GM19239 (cell line): ENCODE measurements at places on chromosomes 4 and X.

DNA sequence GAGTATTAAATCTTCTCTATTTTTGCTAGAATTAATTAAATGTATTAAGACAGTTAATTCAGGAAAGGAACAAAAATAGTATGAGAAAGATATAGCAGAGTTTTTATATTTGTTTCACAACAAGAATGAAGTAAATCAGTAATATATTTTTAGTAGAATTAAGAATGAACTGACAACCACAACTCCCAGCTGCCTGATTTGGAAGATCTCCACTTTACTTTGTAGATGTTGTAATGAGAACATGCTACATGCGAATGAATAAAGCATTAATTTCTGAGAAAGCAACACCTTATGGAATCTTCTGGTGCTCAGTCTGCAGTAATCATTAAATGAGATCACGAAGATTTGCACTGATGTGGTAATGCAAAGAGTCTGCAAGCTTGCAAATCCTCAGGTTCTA lies 695.6 kb upstream of the PCDH7 start:
- DNase-seq = no peak

GRCh38 chr4:25814301-25815136 lies 48.3 kb downstream of the SEL1L3 start:
- DNase-seq = no peak

DNA sequence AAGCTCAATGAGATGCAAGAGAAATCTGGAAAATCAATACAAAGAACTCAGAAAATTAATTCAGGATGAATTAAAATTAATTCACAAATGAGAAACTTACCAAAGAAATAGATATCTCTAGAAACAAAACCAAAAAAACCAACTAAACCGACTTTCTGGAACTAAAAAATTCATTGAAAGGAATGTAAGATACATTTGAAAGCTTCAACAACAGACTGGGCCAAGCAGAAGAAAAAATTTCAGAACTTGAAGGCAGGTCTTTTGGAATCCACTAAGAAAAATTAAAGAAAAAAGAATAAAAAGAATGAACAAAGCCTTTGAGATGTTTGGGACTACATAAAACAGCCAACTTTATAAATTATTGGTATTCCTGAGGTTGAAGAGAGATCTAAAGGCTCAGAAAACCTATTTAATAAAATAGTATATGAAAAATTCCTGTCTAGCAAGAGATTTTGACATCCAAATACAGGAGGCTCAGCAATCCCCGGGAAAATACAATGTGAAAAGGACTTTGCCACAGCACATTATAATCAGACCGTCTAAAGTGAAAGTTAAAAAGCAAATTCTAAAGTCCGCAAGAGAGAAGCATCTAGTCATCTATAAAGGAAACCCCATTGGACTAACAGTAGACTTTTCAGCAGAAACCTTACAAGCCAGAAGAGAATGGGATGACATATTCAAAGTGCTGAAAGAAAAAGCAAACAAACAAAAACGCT lies 44.2 kb downstream of the NAT8L start:
- DNase-seq = no peak

DNA sequence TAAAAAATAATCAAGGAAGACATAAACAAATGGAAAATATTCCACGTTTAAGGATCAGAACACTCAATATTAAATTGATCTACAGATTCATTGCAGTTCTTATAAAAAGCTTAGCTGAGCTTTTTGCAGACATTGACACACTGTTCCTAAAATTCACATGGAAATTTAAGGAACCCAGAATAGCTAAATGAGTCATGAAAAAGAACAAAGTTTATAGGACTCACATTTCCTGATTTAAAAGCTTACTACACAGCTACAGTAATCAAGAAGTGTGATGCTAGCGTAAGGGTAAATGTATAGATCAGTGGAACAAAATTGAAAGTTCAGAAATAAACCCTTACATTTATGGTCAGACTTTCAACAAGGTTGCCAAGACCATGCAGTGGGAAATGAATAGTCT lies 33.1 kb downstream of the NSUN7 start:
- DNase-seq = no peak

GRCh38 chr4:17712166-17712565 lies 69.3 kb downstream of the FAM184B start:
- no peak for DNase-seq

GRCh38 chr4:94615451-94615850 lies 142.3 kb upstream of the BMPR1B start:
- DNase-seq = no peak

GRCh38 chr4:24209131-24209530 lies 319.3 kb upstream of the PPARGC1A start:
- DNase-seq = no peak

DNA sequence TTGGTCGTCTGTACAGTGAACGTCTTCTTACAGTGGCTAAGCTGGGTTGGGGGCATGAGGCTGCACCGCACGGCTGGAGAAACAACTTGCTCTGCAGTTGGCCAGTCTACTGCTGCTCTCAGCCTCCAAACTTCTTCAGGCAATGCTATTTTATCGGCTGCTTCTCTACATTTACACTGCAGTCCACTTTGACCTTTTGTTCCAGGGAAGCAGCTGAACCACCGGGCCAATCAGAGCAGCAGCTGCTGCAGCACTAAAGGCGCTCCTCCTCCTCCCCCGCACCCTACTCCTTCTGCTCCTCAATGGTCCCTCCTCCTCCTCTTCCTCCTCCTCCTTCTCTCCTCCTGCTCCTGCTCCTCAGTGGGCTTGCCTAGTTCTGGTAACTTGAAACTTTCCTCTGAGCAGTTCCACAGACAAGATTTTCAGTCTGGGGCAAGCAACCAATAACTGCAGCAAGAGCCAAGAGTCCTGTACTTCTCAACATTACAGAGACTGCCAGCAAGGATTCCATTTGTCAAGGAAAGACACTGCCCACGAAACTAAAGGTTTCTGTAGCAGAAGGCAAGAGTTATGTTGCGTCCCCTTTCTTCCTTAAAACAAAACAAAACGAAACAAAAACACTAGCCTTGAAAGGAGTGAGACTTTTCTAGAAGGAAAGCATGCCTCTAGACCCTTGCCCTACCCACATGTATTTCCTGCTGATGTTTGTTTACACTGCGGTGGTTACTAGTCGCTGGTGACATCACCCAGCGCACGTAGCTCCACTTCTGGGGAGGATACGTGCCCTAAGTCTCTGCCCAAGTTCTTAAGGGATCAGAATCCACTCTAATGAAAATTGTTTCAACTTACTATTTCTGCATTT lies 125.7 kb upstream of the NAP1L5 start:
- DNase-seq = peak; percentile 27

DNA sequence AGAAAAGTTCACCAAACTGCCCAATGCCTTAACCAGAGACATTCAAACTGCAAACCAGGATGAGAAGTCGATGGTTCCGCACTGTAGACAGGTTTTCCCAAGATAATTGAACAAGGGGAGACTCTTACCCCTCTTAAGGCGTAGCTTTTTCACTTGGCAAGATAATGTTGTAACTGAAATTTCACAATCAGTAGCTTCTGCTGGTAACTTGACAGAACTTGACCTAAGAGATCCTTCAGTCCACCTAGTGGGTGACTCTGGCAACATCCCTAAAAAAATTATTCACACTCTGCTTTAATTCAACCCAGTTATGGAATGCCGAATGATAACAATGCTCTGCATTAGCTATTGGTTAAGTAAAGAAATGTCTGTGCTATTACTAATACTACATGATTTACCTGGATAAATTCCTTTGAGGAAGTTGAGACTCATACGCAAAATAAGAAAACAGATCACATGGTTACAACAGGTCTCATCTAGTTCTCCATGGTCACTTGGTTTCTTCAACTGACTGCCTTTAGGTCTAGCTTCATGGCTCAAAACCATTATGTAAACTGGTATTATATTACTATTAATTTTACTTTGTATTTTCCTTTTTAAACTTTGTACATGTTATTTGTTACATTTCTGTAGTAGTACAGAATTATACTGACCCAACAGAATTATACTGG lies 9.1 kb downstream of the ELF2 start:
- no peak for DNase-seq

DNA sequence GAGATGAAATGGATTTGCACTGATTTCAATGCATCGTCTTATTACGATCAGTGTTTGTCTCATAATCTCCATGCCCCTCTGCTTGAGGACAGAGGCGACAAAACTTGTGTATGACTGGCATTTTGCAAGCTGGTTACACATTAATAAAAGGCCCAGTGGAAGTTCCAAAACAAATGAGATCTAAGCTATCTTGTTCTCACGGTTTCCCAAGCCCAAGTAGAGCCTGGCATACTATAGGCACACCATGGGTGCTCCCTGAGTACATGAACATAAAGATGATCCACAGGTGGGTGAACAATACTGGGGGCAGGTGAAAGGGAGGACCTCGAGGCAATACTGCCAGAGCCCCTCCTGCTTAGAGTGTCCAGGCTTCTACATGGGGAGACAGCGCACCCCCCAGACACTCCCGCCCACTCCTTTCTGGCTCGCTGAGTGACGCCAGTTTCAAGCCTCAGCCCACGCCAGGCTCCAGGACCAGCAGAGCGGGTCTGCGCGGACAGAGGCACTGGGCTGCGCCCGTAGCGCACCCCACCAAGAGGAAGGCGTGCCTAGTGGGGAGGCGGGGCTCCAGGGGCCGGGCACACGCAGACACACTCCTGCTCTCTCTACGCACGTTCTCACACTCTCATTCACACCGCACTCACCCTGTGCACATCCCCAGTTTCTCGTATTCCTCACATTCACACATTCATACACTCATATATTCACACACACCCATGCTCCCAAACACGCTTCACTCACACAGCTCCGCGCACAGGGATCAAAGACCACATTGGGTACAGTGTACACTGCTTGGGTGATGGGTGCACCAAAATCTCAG lies 8.9 kb upstream of the GSX2 start:
- no peak for DNase-seq

GRCh38 chr4:174138616-174139015 lies 144.9 kb downstream of the FBXO8 start:
- no peak for DNase-seq

- DNase-seq = no peak
Observed at GRCh38 chr4:145280541-145280940, 100.2 kb upstream of the OTUD4 start.

- no peak for DNase-seq
Observed at GRCh38 chrX:109654516-109655109, 29.6 kb upstream of the KCNE5 start.

GRCh38 chrX:341541-342101 lies 23.0 kb upstream of the GTPBP6 start:
- DNase-seq = no peak

DNA sequence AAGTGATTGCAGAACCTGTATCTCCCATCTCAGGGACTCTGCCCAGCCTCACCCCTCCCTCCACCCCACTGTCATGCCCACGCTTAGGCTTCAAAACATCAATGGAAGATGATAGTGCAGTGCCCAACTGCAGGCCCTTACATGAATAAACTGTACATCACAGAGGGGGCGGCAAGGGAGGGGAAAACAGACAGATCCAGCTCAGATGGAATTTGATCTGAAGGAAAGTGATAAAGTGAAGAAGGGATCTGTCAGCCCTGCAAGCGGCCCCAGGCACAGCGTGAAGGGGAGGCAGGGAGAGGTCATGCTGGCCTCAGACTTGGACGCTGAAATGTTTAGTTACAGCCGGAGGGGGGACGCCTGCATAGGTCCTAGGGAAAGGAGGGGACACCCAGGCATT lies 38.5 kb downstream of the GYG2 start:
- DNase-seq = no peak

- no peak for DNase-seq
Observed at GRCh38 chrX:136920001-136920400, 39.5 kb upstream of the RBMX start.

DNA sequence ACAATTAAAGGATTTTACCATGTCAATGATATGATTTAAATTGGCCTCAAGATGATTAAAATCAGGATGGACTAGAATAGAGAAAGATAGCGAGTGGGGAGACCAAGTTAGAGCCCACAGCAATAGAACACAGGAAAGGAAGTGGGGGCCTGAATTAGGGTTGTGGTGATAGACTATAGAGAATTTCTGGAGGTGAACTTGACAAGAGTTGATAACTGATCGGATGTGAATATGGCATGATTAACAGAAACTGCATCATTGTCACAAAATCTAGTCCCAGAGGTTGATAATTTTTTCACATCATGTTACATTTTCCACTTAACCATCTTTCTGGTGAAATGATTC lies 26.3 kb upstream of the TRPC3 start:
- DNase-seq = no peak

DNA sequence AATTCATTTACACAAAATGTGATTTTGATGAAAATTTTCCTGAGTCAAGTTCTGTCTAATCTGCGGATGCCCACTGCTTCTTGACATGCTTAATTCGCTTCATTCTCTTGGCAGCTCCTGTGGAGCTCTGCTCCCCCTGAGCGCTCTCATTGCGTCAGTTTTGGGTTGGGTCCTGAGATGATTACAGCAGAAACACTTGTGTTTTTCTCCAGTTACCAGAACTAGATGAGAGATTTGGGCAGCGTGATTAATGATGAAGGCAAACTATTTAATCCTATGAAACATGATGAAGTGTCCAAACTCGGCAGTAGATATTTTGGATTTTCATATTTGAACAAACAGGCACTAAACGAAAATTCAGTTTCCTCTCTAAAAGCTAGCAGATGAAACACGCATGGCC lies 4.2 kb upstream of the CXCL1 start:
- no peak for DNase-seq

DNA sequence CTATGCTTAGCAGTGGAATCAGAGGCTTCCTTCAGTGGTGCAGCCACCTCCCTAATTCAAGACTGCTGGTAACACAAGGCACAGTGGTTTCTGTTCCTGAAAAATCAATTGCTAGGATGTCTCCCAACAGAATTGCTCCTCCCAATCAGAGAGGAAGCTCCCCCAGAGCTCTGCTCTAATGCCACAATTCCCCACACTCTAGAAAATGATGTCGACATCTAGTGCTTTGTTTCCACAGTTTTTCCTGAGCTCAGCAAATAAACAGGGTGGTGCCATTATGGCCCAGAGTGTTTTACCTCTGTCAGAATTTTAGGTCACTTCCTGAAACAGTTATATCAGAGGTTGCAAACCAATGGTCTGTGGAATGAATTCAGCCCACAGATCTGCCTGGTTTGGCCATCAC lies 24.7 kb downstream of the TAB3 start:
- no peak for DNase-seq

DNA sequence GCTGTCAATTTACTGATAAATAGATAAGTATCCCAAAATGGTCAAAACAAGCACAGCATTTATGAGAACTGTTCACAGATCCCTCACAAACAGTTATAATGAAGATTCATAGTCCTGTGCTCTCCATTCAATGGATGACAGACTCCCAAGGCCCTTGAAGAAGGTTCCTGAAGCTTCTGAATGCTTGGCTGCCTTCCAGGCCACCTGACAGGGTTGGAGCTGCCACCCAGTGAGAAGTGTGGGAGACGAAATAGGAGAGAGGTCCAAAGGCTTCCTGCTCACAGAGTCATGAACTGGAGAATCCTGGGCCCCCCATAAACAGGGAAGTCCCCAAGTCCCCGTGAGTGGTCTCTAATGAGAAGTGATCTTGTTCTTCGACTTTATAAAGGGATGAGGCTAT lies 26.0 kb upstream of the ANXA3 start:
- no peak for DNase-seq
